ENCODE measurements at places on chromosomes 13 and 19.

DNA sequence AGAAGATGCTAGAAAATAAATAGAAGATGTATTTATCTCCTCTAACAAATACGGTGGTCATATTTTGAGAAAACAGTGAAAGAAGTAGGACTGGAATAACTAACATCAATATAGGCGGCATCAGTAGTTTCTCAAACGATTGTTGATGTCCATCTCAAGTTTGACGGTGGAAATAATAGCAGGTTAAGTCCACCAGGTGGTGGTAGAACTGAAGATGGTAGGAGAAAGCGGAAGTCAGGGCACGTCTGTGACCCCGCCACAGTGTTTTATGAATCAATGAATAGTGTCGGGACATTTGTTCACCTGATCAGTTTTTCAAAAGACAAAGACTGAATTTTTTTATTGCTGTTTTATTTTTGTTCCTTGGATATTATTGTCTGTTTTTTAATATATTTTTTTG, 706.4 kb upstream of the SLC10A2 start:
- DNase-seq = no peak

GRCh38 chr13:33537676-33538075, 252.1 kb upstream of the STARD13 start:
- no peak for DNase-seq

DNA sequence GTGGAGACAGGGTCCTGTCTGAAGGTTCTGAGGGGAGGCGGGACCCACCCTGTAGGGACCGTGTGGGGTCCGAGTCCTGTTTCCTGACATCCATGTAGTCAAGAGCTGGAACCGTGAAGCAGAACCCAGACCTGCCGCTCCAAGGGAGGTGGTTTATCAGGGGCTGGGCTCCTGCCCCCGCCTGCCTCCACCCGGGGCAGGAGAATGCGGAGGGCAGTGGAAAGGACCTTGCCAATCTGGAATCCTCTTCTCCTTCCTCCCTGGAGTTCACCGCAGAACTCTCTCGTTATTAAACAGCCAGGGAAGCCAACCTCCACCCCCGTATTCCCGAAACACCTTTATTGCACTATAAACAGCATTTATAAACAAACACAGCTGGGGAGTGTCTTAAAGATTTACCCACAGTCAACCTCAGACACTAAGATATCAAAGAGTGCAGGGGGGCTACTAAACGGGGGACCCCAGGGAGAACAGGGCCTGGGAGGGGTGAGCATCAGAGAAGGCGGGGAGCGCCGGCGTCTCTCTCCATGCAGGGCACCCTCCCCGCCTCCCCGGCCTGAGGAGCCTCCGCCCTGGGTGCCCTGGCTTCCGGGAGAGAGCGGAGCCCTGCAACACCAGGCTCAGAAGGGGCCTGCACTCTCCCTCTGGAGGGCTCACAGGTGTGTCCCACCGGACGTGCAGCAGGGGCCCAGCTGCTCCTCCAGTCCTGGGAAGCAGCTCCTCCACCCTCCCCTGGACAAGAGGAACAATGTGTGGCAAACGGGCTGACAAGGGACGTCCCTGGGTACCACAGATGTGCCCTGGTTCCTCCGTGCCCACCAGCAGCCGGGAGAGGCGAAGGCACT, 3.6 kb downstream of the C2CD4C start:
- no peak for DNase-seq

- DNase-seq = no peak
Measured at GRCh38 chr13:79637133-79637763, 156.3 kb downstream of the NDFIP2 start.

DNA sequence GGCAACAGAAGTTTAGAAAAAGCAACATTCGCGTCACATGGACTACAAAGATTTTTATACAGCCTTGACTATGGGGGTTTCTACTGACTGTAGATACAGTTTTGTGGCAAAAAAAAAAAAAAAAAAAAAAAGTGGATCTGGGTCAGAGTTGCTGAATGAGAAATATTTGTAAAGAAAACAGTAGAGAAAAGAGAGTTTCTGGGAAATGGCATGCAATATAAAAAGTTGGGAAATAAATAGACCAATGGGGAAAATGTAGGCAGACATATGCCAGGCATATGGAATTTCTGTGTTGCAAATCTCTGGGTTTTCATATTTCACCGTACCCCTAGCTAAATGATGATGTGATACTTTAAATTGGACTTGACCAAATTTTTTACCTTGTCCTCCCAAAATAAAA, 315.3 kb downstream of the EFNB2 start:
- no peak for DNase-seq

DNA sequence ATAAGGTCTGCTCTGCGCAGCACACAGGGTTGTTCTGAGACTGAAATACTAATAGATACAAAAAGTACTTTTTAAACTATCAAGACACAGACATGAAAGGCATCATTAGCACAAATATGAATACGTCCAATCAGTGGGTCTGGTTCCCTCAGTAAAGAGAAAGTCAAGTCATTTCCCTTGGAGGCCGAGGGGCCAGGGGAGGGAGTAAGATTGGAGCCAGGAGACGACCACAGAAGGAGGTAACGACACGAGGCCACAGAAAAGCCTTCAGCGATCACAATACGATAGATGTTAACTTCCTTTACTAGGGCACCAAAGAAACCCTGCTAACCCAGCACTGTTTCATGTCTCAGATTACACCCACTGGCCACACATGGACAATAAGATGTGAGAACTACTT, 5.3 kb downstream of the CARS2 start:
- no peak for DNase-seq

DNA sequence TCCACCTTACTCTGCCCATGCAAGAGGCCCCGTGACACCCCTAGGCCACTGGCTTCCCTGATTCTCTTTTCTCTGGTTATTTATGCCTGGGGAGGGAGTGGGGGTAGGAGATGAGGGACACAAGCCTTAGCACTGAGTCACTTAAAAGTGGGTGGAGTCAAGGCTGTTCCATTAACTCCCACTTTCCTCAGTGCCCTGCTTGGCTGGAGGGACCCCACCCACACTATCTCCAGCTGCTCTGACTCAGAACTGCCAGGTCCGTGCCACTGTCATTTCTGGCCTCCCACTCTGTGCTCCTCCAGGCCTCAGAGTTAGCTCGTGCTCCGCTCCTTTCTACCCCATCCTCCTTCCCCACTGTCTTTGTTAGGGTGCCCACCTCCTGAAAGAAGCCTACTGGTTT, 113.4 kb upstream of the UQCRFS1 start:
- DNase-seq = no peak

- DNase-seq = no peak
Measured at GRCh38 chr13:49443357-49443703, 534 bp downstream of the CAB39L start.

GRCh38 chr19:29837448-29837981, 25.7 kb downstream of the CCNE1 start:
- DNase-seq = peak; percentile 49

Data from stimulated activated CD4-positive, alpha-beta T cell treated with anti-CD3 and anti-CD28 coated beads, Interleukin-12 subunit alpha, Interleukin-12 subunit beta, amount 100 ng/mL, for 4 hours (primary cell).